ENCODE measurements at places on chromosomes 11 and 22. TPM values are rescaled to one million over a fixed set of nuclear protein-coding genes. Genes with fewer than 3 reads are reported as not detected.

NECTIN1 gene
- total RNA-seq: 2.3 TPM

CD59 gene
- 530 TPM for total RNA-seq

OR5A1 gene
- total RNA-seq: not detected

CRYBB3 gene
- not detected for total RNA-seq

MPZL3 gene
- 0.06 TPM for total RNA-seq

HMGXB4 gene
- 15.0 TPM for total RNA-seq

MN1 gene
- total RNA-seq: 15.6 TPM

KCNQ1OT1 gene
- total RNA-seq: 1.1 TPM

RAC2 gene
- 54.1 TPM for total RNA-seq

DEFB131B gene
- total RNA-seq: not detected

OR56A4 gene
- total RNA-seq: not detected

ELMOD1 gene
- total RNA-seq: not detected

SPCS2 gene
- total RNA-seq: 58.6 TPM

NLRP14 gene
- not detected for total RNA-seq

SOX10 gene
- not detected for total RNA-seq

ANGPTL5 gene
- total RNA-seq: 0.69 TPM

MS4A4A gene
- total RNA-seq: not detected

MUC6 gene
- not detected for total RNA-seq

GALNT18 gene
- 0.78 TPM for total RNA-seq

HPX gene
- not detected for total RNA-seq

Data from cardiac ventricle fibroblast (primary cell).